ENCODE measurements at places on chromosomes 16 and 17.

DNA sequence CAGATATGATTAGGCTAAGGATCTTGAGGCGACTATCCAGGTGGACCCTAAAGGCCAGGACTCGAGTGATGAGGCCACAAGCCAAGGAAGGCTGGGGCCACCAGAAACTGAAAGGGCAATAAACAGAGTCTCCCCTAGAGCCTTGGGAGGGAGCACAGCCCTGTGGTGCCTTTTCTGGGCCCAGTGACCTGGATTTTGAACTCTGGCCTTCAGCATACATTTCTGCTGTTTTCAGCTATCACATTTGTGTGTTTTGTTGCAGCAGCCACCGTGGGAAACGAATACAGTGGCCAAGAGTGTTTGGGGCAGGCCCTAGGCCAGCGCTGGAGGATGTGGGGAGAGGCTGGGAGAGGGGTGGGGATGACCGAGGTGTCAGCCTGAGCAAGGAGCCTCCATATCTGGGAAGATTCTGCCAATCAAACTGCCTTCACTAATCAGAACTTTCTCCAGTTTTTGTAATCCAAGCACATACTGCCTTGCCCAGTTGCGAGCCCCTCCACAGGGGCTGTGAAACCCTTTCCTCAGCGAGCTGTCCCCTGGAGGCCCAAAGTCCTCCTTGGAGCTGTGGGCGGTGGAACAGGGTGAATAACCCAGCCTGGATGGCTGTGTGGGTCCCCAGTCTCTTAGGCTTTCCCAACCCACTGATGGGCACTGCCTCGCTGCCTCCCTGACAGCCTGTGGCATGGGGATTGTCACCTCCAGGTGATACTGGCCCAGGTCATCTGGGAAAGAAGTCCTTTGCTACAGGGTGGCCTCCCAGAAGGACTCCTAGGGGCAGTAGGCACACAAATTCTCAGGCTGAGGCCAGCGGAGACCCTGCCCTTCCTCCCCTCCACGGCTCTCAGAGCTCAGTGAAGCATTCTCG lies 16.8 kb downstream of the B9D1 start:
- no peak for DNase-seq

GRCh38 chr16:85600078-85600477 lies 13.0 kb upstream of the GSE1 start:
- DNase-seq, result no peak

GRCh38 chr16:67558859-67559258 lies 3.5 kb upstream of the CTCF start:
- no peak for DNase-seq

DNA sequence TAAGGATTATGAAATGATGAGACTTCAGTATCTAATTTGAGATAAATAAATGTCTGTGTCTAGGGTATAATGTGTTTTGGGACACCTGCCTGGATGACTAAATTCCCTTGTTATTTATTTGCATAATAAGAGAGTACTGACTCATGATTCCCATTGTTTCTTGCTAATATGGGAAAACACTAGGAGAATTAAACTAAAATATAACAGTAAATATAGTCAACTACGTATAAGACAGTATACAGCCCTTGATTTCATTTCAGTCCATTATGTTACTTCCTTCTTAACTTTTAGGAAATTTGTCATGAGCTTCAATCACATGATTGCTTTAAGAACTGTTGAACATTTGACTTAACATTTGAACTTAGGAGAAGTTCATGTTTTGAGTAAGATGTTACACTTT lies 62.4 kb downstream of the VMP1 start:
- DNase-seq, result no peak

DNA sequence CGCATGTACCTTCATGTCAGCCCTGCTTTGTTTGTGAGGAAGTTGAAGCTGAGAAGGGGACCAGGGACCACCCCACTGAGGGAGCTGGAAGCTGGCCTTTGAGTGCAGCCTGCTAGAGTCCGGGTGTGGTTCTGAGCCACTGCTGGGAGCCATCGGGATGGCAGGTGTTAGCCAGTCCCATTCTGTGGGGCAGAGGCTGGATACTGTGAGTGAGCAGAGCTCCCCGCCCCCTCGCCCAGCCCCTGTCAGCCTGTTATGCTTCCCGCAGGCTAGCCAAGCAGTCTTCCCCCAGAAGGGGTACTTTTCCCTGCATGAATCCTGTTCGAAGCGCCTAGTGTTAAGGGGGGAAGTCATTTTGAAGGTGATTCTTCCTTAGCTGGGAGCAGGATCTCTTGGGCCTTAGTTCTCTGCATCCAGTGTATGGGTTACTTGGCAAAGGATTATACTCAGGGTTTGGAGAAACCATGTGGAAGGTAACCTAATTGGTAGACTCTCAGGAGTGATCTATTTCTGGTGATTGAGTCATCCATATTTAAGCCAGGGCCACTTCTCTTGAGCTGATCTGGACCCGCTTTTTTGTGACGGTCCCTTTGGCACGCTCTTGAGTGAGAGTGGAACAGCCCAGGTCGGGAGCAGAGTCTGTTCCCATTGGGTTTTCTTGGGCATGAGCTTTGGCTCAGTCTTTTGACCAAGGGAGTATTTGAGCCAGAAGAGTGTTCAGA lies 23.8 kb downstream of the AKAP1 start:
- DNase-seq, result no peak

All from stimulated activated naive CD4-positive, alpha-beta T cell treated with Interleukin-2 at 50 U/mL for 16 hours (primary cell).